ENCODE measurements at places on chromosomes 5 and 9.

GRCh38 chr9:131439224-131439623 lies 45.3 kb downstream of the PRRC2B start:
- no peak for DNase-seq

- no peak for DNase-seq
Observed at GRCh38 chr9:79924836-79925235, 353.1 kb downstream of the TLE4 start.

DNA sequence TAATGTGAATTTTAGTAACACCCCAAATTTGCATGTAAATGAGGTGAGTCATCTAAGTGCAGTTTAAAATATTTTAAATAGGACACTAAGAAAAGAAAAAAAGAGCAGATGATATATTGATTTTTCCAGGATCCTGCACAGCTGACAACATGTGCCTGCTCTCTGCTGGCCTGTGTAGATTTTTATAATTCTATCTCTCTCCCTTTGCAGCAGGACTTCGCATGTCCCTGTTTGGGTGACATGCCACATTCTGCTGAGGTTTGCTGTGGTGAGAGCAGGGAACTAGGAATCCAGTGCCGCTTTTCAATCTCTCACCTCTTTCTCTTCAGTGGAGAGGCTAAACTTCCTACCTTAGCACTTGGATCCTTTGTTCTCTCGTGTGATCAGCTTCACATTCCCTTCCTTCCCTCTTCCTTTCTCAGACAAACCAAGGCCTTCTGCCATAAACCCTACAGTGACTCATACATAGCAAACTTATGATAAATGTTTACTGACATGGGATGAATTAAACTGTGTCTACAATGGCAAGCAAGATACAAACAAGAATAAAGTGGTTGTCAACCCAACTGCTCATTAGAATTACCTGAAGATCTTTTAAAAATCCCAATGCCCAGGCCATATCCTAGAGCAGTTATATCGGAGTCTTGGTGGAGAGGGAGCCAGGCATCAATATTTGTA lies 198.8 kb upstream of the EFNA5 start:
- peak; percentile 67 for DNase-seq

- no peak for DNase-seq
Observed at GRCh38 chr5:134006115-134006514, 1.3 kb upstream of the VDAC1 start.

GRCh38 chr5:143404416-143405062 lies 1.1 kb upstream of the NR3C1 start:
- peak; percentile 92 for DNase-seq

- DNase-seq = no peak
Observed at GRCh38 chr5:120544043-120544442, 79.9 kb downstream of the PRR16 start.

- DNase-seq = no peak
Observed at GRCh38 chr5:38420246-38420645, 136.2 kb downstream of the LIFR start.

GRCh38 chr9:8241201-8241600 lies 441.6 kb upstream of the DMAC1 start:
- no peak for DNase-seq

DNA sequence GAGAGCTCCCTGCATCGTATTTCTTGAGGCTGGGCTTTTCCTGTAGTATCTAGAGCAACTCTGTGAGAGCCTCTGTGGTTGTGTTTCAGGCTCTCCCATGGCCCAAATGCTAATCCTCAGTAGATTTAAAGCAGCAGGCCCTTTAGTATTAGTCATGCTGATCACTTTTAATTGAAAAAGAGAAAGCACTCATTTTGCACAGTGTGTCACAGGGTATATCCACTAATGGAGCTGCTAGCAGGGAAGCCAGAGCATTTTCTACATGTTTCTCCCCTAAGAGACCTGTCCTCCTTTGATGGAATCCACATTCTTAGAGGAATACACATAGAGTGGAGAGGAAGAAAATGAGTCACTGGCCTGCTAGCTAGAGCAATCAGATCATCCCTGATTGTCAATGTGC lies 348.5 kb downstream of the TMEM232 start:
- DNase-seq = peak; percentile 87

- peak; percentile 26 for DNase-seq
Observed at GRCh38 chr9:89153232-89154017, 25.2 kb downstream of the SHC3 start.

GRCh38 chr9:115237385-115237998 lies 119.5 kb upstream of the TNC start:
- no peak for DNase-seq

DNA sequence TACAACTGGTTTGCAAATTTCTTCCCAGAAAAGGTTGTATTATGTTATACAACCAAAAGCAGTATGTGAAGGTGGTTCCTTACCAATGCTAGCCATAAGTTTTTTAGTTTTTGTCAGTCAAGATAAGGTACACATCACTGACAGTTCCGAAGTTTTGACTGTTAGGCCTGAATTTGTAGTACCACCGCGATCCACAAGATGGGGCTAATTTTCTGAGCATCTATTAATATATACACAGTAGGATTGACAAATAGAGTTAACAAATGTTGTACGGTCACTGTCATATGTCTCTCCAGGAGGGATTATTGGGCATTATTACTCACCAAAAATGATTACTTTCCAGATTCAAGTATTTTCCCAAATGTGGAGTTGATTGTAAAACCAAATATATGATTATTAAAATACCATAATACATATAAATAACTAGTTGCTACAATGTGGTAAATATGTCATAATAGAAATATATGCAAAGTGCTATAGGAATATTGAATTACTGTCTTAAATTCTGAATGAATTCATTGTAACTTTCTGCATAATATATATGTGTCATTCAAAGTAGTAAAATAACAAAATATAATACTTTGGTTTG lies 28.4 kb upstream of the LRRC19 start:
- peak; percentile 15 for DNase-seq

GRCh38 chr5:15425766-15426165 lies 74.2 kb upstream of the FBXL7 start:
- no peak for DNase-seq

DNA sequence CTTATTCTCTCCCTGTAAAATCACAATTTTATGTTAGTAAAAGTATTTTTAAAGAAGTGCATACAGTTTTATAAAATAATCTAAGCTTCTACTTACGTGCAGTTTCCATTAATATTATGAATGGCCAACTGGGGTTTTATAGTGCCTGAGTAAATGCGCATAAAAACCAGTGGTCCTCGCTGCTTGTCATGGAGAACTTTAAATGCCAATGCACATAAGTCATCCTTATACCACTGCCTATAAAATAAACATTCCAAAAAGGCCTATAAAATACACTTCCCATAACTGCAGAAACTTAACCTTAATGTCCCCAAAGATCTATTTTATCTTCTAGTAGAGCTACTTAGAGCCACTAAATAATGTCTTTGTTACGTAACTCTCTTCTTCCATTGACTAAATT lies 28.5 kb downstream of the GFM2 start:
- no peak for DNase-seq

- DNase-seq = no peak
Observed at GRCh38 chr9:38091310-38092199, 22.5 kb upstream of the SHB start.

- no peak for DNase-seq
Observed at GRCh38 chr9:93712896-93713295, 136.5 kb downstream of the PHF2 start.

DNA sequence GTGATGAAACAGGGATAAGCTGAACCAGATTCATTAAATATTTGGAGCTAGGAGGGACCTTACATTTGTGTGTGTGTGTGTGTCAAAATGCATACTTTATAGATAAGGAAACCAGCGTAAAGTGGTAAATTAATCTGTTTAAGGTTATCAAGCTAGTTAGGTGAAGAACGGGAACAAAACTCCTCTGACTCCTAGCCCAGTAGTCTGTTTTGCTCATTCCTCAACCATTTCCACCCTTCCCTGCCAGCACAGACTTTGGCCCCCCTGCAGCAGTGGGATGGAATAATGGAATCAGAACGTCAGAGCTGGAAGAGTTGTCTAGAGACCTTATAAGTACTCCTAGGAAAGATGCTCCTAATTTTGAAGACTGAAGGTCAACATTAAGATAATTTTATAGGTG lies 6.5 kb downstream of the AGXT2 start:
- DNase-seq = no peak

DNA sequence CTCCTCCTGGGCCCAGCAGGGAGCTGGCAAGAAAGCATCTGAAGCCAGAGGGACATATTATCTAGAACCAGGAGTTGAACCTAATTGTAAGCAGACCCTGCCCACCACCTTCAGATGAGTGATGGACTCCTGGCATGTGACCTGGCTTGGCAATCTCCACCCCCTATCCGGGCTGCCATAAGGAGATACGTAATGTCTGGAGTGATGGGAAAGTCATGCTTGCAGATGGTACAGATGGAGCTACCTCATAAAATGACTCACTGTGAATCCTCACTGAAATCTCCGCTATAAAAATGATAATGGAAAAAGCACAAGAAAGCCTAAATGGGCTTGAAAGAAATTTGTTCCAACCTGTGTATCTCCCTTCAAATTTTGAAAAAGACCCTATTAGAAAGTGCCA lies 157.5 kb downstream of the DMRT2 start:
- DNase-seq = peak; percentile 62

DNA sequence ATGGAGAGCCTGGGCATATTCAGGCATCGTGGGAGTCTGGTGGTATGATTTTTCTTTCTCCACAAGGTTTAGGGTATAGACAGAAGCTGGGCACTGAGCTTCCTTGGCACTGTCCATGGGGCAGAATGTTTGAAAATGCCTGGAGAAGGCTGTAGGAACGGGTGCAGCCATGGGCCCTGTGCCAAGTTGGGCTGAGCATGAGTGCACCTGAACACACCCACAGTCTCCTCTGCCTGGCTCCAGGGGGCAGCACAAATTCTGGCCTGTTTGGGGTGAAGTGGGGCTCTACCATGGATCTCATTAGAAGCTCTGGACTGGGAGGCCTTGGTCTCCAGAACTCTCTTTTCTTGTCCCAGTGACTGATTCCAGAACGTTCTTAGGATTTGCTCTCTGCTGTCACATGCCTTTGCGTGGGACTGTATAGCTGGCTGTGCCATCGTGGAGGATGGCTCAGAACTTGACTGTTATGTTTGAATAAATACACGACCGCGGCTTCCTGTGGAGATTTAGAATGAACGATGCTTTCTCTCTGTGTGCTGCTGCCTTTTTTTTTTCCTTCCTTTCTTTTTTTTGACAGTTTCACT lies 229.8 kb downstream of the FANCC start:
- DNase-seq = no peak

DNA sequence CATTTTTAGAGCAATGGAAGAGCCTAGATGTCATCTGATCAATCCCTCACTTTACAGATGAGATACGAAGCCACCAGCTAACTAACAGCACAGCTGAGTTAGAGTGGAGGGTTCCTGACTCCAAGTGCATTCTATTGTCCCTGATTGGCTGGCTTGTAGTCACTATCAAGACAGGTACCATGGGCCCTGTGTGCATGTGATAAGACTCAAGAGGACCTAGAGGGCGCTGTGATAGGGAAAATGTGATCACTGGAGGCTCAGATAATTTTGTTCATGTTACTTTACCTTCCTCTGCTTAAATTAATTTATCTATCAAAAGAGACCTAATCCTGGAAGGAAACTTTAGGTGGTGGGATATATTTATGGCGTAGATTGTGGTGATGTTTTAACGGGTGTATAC lies 19.5 kb upstream of the SNAPC3 start:
- DNase-seq = no peak

GRCh38 chr9:27524236-27524635 lies at the start of gene IFNK:
IFNK (plus strand) TSS chr9:27524290; CDS start chr9:27524337, 47 bp downstream.
- no peak for DNase-seq

GRCh38 chr9:77847626-77848025 lies 184.0 kb downstream of the GNAQ start:
- no peak for DNase-seq
